ENCODE measurements at places on chromosomes 2 and 18.

DNA sequence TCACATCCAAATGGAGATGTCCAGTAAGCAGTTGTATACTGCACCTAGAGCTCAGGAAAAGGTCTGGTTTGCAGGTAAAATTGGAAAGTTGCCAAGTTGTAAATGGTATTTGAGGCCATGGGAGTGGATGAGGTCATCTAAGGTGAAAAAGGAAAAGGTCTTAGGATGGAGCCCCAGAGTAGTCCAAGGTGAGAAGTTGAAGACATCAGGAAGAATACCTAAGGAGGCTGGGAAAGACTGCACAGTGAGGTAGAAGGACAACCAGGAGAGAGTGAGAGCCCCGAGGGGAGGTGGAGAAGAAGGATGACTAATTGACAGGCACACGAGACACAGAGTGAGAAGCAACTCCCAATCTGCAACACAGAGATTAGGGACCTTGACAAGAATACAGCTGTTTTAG is 10.7 kb downstream of the DPP4 start:
- no peak for DNase-seq

GRCh38 chr2:219078126-219078525 is 17.4 kb upstream of the IHH start:
- no peak for DNase-seq

DNA sequence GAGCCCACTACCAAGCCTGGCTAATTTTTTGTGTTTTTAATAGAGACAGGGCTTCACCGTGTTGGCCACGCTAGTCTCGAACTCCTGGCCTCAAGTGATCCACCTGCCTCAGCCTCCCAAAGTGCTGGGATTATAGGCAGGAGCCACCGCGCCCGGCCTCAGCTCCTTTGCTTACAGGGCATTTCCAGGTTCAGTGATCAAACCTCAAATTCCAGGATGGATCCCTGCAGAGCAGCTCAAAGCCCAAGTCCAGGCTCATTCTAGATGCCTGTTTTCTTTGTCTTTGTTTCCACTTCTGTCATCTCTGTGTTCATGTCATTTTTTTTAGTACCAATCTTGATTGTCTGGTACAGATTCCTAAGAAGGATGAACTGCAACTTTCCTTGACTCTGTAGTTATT is 41.9 kb downstream of the TNFRSF11A start:
- no peak for DNase-seq

DNA sequence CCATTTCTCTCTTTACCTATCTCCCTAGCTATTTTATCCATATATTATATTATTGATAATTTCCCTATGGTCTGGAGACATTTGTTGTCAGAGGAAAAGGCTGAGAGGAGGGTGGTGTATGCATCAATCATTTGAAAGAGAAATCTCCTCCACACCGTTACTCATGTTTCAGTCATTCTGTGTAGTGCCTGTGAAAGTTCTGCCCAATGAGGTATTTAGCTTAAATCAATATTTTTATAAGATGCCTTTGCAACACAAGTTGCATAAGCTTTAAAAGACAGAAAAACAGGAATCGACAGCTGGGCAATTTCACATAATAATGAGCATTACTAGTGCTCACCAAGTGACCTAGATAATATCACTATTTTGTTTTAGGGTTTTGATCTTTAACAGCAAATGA is 363.7 kb upstream of the FSIP2 start:
- no peak for DNase-seq

DNA sequence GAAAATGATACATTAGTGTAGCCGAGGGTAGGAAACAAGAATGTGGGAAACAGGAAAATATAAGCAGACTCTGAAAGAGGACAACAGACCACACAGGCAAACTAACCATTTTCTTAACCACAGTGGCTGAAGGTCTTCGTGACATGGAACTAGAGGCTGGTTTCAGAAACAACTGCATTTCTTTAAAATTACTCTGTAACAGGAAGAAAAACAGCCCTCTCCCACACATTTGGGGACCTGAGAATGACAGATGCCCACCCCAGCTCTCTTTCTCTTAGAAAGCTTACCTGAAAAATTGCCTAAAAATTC is 13.8 kb upstream of the SLC25A52 start:
- DNase-seq = no peak

DNA sequence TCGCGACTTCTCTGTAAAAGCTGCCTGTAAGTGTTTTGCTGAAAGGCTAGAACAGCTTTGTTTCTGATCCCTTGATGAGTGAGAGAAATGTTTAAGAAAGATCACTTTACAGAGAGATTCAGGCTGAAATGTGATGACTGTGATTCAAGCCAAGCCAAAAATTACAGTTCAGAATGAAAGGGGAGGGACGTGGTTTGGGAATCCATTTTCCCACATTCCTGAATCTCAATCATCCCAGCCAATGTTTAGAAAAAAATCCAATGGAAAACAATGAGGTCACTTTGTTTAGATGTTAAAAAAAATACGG is 416.7 kb downstream of the ARHGAP15 start:
- DNase-seq = no peak

DNA sequence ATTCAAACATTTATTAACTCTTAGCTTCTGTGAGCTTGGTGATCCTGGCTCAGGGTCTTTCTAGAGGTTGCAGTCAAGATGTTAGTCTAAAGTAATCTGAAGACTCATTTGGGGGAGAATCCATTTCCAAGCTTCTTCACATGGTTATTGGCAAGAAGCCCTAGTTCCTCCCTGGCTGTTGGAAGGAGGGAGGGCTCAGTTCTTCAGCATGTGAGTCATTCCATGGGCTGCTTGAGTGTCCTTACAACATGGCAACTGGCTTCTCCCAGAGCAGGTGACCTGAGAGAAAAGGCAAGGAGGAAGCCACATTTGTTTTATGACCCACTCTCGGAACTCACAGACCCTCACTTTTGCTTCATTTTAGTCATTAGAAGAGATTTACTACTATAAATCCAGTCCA is 10.6 kb upstream of the C2orf74 start:
- DNase-seq = no peak

DNA sequence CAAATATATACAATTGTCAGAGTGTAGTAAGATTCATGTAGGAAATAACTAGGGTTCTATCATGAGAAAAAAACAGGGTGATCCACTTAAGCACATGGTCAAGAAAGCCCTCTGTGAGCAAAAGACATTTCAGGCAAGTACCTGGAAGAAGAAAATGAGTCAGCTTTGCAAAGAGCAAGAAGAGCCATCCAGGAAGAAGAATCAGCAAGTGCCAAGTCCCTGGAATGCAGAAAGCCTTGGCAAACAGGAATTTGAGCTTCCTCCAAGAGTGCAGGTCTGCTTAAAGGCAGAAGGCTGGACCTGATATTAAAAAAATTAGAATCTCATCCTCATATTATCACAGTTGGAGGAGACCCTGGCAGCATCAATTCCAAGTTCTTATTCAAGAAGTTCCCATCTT is 188.5 kb upstream of the CELF4 start:
- no peak for DNase-seq

- no peak for DNase-seq
These were observed 593.3 kb upstream of the FANCL start for GRCh38 chr2:58834404-58834803.

DNA sequence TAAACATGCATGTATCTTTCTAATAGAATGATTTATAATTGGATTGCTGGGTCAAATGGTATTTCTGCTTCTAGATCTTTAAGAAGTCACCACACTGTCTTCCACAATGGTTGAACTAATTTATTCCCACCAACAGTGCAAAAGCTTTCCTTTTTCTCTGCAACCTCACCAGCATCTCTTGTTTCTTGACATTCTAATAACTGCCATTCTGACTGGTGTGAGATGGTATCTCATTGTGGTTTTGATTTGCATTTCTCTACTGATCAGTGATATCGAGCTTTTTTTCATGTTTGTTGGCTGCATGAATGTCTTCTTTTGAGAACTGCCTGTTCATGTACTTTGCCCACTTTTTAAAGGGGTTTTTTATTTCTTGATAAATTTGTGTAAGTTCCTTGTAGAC is 182.5 kb downstream of the ANKRD44 start:
- no peak for DNase-seq

- no peak for DNase-seq
These were observed 649.5 kb downstream of the SLC4A3 start for GRCh38 chr2:220276741-220277444.

- DNase-seq = no peak
These were observed 100.8 kb downstream of the RTN4 start for GRCh38 chr2:54949431-54949830.

DNA sequence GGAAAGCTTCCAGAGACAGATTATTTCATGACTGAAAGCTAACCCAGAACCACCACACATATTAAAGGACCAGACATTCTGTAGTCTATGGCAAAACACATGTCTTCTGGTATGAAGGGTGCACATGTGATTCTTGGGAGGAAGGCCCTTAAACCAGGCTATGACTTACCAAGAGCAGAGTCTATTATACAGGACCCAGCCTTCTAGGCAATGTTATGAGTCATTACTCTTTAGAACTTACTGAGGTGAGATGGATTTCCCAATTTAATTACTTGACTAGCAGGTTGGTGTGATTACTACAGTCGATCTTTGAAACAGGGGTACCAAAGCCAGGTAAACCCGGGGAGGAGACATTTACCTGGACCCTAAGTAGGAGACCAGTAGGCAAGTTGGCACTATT is 350.8 kb downstream of the TRIB2 start:
- DNase-seq = no peak

DNA sequence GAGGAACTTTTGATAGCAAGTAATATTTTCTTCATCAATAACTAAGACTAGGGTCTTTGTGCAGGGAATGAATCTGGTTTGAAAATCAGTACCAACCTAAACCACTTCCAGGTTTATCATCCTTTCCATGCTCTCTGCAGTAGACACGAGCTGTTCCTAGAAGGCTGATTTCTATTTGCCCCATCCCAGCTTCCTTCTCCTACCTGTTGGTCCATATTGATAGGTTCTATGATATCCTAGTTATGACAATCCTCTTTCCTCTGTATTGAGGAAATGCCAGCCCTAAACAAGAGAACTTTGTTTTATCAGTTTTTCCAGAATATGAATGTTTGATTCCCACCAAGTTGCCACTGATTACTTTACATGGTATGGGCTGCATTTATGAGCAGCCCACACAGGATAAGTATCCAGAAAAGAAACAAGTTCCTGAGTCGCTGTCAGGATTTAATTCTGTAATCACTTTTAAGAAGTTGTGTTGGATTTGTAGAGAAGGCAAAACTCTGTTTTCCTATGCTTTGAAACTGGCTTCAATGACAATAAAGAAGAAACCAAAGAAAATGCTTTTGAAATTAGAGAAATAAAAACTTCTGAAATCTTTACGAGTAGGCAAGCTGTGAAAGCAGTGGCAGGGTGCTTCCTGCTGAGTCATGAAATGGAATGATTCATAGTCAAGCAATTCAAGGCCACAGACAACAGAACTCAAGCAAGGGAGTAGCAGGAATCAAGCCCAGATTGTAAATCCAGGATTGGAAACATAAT is 37.3 kb upstream of the TANK start:
- no peak for DNase-seq

Data from NCI-H748 treated with DMSO at 0.1 percent for 48 hours (cell line).